ENCODE measurements at places on chromosomes 2 and 18.

DNA sequence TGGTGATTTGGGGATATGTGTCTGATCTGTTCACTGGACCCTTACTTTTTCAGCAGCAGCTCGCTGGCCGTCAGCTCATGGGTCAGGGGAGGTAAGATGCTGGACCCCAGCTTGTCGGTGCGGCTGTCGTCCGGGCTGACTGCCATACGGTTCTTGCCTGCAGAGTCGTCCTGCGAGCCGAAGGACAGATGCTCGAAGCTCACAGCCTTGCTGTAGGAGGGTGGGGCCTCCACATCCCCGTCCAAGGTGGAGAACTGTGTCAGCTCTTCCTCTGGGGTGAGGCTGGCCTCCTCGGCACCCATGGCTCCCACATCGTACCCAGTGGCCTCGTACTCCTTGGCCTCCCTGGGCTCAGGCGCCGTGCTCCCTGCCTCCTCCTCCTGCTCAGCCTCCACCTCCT, 179.5 kb downstream of the NAPG start:
- no peak for DNase-seq

DNA sequence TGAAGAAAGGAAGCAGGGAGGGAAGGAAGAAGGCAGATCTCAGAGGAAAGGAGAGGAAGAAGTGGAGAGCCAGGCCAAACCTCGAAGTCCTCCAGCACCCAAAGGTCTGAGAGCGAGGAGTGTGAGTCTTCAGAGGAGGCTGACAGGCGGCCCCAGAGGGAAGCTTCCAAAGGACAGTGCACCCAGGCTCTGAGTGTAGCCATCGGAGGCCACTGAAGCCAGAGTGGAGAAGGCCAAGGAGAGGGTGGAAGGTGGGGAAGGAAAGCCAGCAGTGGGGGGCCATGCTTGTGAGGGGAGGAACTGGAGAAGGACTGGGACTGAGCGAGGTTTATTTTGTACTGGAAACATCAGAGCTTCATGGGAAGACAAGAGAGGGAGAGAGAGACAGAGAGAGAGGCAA, 6.0 kb downstream of the ATP6V1B1 start:
- DNase-seq: no peak

DNA sequence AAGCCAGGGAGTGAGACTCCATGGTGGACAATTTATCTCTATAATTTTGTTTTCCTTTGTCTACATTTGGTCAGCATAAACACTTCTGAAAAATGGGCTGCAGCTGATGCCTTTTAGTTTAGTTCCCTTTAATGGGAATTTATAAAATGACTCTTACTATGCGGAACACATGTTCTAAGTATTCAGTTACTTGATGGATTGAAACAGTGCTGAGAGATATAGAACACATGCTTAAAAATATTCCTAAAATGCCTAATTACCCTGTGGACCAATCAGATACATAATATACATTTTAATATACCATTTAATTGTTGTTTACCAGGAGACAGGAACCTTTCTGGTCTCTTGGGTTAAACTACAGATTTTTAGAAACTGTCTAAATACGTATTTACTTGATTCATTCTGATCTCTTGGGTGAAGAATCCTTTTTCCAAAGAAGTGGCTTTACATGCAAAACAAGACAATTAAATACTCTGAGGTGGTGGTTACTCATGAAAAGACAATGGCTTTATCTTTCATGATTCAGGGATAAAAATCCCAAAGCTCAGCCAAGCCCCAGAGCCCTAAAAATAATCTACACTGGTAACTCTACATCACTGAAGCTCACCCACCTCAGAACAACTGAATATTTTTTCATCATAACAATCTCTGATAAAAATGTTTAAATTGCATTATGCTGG, 128.1 kb upstream of the SERTAD2 start:
- no peak for DNase-seq

GRCh38 chr18:27301615-27302378, 116.7 kb upstream of the CHST9 start:
- no peak for DNase-seq

DNA sequence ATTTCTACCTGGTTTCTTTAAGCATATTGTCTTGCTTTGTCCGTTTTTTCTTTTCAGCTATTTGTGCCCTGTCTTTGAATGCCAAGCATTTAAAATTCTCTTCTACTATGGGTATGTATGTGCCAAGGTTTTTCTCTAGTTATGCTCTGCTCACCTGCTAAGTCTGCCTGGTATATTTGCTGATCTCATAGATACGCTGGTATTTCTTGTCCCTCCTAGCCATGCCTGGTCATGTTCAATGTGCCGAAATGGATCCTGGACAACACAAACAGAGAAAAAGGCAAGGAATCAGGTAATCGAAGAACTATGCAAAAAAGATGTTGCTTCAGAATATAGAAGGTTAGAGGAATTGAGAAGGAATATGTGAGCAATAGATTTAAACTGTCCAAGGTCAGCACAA, 14.9 kb upstream of the KDM3A start:
- no peak for DNase-seq

DNA sequence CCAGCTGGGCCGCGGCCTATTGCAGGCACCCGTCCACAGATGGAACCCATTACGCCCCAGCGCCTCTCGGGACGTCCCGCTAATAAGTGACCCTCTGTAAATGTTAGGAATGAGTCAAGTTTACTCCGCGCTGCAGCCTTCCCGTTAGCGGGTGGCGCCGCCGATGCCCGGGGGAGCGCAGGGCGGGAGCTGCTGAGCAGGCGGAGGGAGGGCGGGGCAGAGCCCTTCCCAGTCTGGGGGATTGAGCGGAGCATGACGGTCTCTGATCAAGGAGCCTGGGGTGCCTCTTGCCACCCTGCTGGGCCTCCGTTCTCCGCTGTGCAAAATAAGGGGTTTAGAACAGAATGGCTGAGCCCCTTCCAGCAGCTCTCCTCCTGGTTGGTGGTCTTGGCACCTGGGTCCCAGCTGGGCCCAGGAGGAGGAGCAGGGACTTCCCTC, 10.5 kb downstream of the CROCC2 start:
- DNase-seq: no peak

- DNase-seq: no peak
Measured at GRCh38 chr2:151826737-151827157, 1.5 kb downstream of the ARL5A start.

- DNase-seq: no peak
Measured at GRCh38 chr2:1088192-1088860, 137.7 kb downstream of the SNTG2 start.

DNA sequence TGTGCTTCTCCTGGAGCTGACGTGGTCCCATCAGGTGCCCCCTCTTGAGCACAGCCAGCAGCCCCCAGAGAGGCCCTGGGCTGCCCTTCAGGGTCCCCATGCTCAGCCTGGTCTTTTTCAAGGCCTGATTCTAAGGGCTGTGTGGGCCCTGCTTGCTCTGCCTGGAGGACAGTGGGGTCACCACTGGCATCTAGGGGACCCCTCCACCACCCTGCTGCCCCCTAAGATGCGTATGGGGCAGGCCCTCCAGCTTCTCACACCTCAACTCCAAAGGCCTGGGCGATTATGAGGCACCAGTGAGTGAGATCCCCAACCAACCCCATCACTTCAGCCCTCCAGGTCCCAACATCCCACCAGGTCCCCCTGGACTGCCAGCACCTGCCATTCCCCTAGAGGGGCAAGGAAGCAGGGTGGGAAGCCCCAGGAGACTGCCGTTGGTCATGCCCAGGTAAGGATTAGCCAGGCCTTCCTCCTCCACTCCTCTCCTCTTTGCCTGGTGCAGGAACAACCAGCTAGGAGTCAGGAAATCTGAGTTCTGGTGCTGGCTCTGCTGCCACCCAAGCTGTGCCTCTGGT, 114.4 kb downstream of the SMAD7 start:
- no peak for DNase-seq

DNA sequence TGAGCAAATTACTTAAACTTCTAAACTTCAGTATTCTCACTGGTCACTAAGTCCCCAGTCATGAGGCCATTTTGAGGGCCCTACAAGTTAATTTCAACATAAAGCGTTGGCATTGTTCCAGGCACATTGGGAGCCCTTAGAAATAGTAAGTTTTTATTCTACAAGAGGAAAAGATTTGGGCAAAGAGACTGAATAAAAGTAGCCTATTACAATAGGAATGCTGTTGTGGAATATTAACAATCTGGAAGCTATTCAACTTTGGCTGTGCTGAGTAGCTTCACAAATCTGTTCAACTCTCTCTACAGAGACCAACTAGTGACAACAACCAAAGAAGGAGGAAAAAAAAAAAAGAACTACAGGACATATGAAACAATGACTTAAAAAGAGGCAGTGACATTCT, 1287.5 kb upstream of the NXPH2 start:
- no peak for DNase-seq

DNA sequence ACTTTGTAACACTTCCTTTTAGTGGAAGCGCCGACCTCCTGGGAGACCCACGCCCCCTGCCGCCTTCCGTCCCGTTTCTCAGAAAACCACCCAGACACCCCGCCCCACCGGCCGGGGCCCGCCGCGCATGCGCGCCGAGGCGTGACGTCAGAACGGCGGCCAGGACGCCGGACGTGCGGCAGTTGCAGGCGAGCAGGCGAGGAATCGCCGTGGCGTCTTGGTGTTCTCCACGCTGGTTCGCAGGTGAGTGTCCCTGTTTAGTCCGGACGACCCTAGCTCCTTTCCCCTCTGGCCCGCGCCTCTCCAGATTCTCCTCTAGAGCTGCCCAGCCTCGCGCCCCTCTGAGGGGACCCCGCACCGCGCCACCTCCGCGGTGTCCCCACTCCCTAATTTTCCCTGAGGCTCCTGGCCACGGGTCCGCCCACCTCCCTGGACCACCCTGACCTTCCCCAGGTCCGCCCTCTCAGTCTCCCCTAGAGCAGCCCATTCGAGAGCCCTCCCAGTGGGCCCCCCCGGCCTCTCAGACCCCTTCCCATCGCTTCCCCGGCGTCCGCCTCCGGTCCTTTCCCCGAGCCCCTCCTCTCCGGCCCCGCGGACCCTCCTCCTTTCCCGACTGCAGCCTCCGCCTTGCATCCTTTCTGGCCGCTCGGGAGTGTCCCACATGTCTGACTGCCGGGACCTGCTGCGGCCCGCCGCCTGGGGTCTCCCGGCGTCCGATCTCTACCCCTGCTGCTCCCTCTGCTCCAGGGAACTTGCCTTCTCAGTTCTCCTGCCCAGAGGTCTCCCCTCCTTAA, at the start of gene PLEKHB2:
Gene PLEKHB2, plus strand, starts transcription at position 181 of the 794 bp plus-strand sequence. CDS start 15,606 bp downstream, outside the sequence.
- peak; percentile 75 for DNase-seq

DNA sequence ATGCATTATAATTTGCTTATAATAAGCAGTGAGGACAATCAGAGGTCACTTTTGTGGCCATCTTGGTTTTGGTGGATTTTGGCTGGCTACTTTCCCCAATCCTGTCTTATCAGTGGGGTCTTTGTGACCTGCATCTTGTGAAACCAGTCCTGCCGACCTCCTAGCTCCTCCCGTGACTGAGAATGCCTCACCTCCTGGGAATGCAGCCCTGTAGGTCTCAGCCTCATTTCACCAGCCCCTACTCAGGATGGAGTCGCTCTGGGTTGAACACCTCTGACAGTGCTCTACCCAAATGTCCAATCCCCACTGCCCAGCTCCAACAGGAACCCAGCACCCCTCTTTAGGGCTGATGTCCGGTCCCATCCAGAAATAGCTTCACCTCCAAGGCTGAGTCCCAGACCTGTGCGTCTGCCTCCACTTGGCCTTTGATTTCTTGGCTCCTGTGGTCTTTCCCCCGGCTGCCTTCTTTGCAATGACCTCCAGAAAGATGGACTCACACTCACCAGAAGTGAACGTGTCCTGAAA, 31.3 kb upstream of the PXDN start:
- no peak for DNase-seq

DNA sequence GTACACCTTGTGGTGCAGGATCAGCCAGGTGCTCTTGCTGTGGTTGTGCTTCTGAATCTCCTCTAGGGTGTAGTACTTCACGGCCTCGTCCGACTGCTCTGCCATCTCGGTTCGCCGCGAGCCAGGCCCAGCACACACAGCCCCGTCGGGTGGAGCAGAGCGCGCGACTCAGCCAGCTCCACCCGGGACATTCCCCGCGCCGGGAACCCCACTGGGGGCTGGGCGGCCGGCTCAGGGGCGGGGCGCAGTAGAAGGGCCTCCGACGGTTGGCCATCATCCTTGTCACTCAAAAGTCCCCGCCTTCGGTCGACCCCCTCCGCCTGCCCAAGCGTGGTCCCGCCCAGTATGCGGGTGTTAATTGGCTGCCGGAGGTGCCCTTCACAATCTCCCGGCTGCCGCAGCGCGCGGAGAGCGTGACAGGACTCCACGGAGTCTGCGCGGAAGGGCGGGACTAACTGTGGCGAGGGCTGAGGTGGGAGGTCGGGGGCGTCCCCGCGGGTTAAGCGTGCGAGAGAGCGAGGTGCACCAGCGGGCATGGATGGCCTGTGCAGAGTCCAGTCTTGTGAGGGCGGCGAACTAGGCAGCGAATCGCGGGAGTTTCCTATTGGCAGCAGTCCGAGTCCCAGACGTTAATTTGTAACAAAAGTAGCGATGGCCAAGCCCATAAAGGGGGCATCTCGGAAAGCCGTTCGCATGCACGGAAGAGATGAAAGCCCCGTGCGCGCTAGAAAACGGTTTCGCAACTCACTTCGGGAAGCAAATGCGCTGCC, at the start of gene CYB5A:
Gene CYB5A, minus strand, starts transcription at position 193 of the 770 bp plus-strand sequence. Its CDS starts 88 bp downstream, at position 105.
- DNase-seq: peak; percentile 94

DNA sequence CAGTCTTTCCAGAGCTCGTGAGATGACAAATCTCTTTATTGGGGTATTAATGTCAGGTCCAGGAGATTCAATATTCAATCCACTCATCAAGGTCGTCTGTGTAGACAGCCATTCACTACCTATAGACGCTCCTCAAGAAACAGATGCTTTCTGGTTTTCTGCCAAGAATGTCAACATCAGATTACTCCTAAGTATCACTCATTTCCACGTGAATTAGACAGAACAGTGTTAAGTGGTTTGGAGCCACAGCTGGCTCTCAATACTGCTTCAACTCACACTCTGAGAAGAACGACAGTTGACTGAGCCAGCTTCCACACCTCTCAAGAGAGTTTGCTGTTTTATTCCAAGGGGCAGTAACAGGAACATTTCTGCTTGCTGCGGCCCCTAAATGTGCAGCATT, 113.5 kb upstream of the NEDD4L start:
- no peak for DNase-seq

- no peak for DNase-seq
Measured at GRCh38 chr2:10071595-10071994, 8.6 kb downstream of the CYS1 start.

- DNase-seq: no peak
Measured at GRCh38 chr2:27291865-27292264, 9.6 kb downstream of the TRIM54 start.

DNA sequence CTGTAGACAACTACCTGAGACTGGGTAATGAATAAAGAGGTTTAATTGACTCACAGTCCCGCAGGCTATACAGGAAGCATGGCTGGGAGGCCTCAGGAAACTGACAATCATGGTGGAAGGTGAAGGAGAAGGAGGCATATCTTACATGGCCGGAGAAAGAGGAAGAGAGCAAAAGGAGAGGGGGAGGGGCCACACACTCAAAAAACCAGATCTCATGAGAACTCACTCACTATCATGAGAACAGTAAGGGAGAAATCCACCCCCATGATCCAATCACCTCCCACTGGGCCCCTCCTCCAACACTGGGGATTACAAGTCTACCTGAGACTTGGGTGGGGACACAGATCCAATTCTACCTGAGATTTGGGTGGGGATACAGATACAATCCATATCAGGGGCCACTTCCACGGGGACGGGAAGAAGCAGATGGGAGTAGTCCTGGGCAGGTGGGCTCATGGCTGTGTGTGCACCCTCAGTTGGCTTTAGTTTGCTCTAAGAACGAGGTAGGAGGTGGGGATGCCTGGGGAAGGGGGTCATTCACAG, 9.9 kb downstream of the MAB21L4 start:
- peak; percentile 49 for DNase-seq

GRCh38 chr2:65114921-65115320, 15.0 kb downstream of the RAB1A start:
- no peak for DNase-seq

All from bone marrow (tissue), 2 donors.